NCI-H748 treated with DMSO at 0.1 percent for 48 hours (cell line): ENCODE measurements at places on chromosomes 3 and 15.

DNA sequence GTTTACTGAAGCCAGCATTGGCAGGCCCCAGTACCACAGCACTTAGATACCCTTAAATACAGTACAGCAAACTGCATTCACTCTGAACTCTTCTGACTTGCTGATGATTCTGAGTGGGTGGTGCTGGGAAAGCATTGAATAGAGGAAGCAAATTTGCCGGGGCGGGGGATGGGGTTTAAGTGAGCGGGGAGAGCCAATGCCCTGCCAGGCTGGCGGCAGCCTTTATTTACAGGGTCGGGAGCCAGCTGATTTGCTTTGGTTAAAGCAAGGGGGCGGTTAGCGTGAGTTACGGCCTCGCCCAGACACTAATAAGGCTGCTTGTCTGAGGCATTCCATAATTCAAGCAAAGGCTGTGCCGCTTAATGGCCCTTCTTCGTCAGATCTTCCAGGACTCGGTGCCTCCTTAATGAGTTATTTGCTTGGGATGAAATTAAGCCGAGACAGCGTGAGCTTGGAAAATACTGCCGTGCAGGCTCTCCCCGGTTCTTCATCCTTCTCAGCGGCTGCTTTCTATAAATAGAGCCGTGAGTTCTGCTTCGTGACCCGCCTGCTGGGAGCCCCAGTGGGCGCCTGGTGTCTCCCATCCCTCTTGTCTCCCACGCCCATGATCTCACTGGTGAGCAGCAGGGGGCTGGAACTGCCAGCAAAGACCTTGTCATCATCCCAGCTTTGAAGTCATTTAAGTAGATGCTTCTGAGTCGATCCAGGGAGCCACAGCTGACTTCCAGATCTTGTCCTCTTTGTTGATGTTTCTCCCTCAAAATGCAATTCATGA, 25.8 kb downstream of the SPSB4 start:
- DNase-seq = peak; percentile 20

DNA sequence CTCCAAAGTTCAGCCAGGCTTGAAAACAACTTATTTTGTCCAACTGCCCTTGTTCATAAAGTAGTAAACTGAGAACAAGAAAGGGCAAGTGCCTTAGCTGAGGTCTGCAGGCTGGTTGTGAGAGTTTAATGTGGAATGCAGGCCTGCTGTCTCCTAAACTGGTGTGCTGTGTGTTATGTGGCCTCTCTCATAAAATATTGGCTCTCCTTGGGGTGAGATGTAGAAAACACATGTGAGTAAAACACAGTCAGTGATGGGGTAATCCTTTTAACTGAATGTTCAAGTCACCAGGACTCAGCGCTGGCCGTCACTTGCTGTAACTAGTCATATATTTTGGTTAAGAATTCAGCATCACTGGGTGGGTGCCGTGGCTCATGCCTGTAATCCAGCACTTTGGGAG, 7.1 kb upstream of the ST6GAL1 start:
- no peak for DNase-seq

DNA sequence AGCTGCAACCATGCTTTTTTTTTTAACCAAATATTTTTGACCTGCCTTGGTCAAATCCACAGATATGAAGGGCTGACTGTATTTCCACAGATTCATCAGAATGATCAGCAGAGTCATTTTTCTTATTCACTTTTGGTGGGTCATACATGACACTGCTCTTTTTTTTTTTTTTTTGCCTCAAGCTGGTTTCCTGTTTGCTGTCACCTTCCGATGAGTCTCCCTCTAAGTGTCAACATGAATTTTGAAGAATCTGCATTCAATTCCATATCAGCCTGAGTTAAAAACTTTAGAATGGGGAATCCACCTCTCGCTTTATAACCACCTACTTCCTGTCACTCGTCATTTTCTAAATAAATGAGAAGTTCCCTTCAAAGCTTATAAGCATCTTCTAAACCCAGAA, 2.2 kb upstream of the SLC12A8 start:
- no peak for DNase-seq

GRCh38 chr3:67416703-67417102, 237.7 kb downstream of the SUCLG2 start:
- no peak for DNase-seq

GRCh38 chr3:189927975-189928895, 192.5 kb downstream of the P3H2 start:
- DNase-seq = no peak

GRCh38 chr3:121995161-121996137, 26.6 kb downstream of the ILDR1 start:
- no peak for DNase-seq

DNA sequence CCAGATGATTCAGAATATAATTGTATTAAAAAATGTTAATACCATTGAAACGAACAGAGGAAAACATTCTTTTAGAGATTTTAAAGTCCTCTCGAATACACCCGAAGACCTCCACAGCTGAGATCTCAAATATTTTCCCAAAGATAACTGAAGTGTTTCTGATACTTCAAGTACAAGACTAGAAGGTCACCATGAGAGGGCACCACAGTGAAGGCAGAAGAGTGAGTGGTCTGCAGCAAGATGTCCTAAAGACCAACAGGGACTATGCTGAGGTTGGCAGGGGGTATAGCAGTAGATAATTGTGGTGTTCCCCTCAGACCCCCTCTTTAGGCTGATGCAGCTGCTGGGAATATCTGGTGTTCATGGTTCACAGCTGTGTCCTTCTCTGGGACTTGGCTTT, 156.5 kb downstream of the PDCD6IP start:
- no peak for DNase-seq

GRCh38 chr3:72163809-72164634, 379.1 kb upstream of the PROK2 start:
- no peak for DNase-seq

GRCh38 chr15:55820043-55820442, 77.1 kb upstream of the PRTG start:
- no peak for DNase-seq

- no peak for DNase-seq
These were observed 14.7 kb downstream of the STAB1 start for GRCh38 chr3:52509753-52510328.

DNA sequence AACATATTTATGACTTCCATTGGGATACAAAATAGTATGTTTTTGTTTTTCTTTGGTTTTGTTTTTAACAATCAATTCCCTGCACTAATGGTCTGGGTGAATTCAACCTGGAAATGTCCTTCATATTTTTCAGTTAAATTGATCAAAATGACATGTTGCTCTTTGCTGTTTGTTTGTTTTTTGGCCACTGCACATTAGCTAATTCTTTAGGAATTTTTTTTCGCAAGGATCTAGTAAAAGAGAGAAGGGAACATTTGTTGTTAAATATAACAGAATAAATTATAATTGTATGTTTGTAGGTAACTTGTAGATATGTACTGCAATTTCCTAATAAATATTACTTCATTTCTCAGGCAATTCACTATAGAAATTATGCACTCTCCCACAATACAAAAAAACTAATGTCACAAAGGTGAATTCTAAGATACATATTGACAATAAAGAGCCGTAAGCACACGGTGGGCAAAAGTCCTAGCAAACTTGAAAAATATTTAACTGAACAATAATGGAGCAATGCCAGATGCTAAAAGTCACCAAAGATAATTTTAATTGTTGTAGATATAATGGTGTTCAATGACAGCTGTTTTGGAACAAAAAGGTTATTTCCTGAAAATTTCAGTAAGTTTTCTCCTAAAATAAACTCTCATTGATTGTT, 21.4 kb upstream of the PPARG start:
- no peak for DNase-seq

DNA sequence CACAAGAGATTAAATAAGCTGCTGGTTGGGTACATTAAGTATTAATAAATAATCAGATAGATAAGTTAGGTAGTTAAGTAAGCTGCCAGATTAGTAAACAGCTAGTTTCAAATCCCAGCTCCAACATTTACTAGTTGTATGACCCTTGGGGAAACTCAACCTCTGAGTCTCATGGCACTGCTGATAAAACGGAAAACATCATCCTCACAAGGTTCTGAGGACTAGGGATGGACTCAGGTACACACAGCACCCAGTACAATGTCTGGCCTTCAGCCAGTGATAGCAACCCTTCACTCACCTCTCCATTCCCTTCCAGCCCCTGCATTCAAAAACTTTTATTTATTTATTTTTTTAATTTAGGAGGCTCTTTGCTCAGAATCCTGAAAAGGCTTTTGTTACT, 32.3 kb downstream of the B3GNT5 start:
- no peak for DNase-seq

- no peak for DNase-seq
These were observed 24.3 kb downstream of the PLEKHO2 start for GRCh38 chr15:64865998-64866520.

DNA sequence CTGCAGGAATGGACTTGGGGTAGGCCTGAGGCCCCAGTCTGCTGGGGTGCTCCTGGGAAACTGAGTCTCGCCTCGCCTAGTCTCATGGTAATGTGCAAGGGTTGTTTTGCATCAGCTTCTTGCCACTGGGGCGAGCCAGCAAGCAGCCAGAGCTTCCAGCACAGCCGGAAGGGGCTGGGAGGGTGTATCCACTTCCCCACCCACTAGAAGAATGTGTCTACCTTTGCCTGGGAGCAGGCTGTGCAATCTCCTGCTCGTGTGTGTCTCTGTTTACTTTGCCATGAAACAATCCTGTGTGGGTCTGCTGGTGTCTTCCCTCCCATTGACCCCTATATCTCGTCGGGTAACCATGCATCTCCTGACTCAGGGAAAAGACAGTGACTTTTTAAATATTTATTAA, 21.8 kb upstream of the ERICH6 start:
- no peak for DNase-seq
